ENCODE measurements at places on chromosomes 4 and X.

DNA sequence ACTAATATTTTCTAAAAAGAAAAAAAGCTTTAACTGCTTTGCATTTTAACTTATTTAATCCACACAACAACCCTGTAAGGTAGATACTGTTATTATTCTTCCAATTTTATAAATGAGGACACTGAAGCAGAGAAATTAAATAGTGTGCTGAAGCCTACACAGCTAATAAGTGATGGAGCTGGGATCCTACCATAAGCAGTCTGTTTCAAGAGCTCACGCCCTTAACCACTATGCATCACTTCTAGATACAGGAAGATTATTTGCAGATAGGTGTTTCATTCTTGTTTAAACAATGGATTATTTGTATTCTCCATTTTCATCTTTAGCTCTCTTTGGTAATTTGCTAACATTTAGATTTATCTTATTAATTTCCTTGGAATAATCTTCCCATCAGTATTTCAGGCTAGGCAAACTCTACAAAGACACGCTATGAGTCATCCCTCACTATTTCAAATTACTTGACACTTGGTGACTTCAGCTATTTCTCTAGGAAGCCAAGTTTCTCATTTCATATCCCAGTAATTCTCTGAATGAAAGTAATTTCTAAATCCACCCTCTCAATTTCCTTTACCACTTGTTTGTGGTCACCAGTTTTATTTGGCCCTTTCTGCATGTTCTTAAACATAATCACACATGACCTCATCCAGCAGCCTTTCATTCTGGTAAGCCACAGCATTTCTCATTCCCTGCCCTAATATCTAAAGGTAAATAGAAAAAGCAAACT lies 67.3 kb downstream of the ASB9 start:
- no peak for DNase-seq

DNA sequence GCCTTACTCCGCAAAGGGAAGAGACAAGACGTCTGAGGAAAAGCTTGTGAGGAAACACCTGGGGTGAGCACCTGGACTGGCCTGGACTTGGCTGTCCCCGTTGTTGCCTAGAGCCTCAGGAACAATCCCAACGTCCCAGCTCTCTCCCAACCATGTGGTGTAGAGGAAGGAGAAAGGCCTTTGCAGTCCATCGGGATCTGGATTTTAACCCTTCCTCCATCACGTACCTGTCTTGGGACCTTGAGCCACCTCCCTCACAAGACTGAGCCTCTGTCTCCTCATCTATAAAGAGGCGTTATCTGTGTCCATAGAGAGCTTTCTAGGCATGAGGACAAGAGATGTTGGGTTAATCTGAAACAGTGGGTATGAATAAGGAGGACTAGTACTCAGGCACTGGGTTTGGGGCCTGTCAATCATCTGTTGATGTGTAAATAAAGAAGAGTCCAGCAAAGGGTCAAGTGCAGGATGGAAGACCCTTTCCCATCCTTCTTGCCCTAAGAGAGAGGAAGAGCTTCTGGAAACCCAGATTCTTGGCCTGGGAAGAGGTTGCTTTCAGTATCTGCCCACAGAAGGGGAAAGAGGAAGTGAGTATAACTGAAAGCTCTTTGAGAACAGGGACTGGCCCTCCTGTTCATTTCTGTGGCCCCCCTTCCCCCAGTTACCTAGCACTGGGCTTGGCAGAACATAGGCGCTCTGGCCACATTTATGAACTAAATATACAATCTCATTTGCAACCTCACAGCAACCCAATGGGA lies 137.1 kb downstream of the PJA1 start:
- DNase-seq = no peak

DNA sequence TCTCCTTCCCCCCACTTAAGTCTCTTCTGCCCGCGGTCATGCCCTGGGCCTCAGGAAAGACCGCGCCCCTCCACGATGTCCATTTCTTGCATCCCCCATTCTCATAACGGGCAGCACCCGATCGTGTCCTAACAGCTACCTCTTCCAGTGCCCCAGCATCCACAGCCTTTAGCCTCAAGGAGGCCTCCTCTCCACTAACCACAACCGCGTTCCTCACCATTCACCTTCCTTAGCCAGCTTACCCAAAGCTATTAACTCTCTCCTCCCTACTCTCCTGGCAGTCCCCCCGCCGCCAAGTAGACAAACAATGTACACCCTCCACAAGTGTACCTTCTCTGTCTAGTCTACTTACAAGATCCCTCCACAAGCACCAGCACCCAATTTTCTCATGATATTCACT lies 58.6 kb upstream of the PAGE5 start:
- DNase-seq = no peak

GRCh38 chr4:110172972-110173371 lies 25.4 kb downstream of the ELOVL6 start:
- DNase-seq = no peak

DNA sequence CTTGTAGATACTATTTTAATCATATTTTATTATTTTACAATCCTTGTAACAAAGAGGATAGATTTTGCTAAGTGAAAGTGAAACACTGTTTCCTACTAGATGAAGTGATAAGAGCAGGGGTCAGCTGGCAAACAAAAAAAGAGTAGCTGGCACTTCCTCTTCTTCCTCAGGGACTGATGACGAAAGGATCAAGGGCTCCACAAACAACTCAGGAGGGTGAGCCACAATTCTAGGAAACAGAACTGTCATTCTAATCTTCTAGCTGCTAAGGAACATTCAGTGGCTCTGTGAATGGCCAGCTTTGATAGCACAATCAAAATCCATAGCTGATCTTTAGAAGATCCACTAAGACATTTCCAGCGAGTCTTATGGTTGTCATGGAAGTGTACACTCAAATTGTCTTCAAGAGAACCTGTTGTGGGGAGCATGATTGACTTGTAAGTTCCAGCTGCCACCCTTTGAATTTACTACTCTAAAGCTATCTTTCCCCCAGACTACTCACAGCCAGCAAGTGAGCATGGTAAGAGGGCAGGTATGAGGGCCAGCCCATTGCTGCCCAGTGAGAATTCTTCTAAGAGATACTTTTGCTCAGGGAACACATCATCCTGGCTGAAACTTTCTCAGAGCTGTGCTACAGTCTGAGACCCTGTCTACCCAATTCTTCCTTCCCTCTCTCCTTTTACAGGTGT lies 275.7 kb upstream of the RASGEF1B start:
- no peak for DNase-seq

- no peak for DNase-seq
Measured at GRCh38 chr4:155774033-155774432, 15.2 kb downstream of the GUCY1B1 start.

DNA sequence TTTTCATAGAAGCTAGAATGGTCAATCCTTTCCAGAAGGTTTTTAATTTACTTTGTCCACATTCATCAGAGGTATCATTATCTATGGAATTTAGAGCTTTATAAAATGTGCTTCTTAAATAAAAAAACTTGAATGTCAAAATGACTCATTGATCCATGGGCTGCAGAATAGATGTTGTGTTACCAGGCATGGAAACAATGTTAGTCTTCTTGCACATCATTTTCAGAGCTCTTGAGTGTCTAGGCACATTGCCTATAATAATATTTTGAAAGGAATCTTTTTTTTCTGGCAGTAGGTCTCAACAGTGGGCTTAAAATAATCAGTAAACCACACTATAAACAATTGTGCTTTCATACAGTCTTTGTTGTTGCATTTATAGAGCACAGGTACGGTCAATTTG lies 200.3 kb downstream of the FAT4 start:
- DNase-seq = no peak

Data from activated gamma-delta T cell (primary cell).